Midbrain (tissue), 1 donor: ENCODE measurements at places on chromosomes 7 and 10.
A peak's percentile ranks its signal among the peaks of the same experiment; 100 is the strongest.

DNA sequence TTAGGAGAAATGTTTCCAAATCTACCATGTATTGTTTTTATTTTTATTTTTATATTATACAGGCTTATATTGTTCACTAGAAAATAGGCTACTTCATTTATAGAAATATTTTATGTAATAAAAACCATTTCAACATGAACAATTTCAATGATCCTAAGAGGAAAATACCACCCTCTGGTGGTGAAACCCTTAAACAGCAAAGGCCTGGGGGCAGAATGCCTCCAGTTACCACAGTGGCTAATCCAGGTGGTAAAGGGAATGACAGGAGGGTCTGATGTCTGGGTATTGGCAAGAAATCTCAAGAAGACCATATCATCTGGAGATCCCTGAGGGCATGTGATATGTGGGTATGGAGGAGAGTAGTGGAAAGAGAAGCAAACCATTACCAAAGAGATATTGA, 19.3 kb downstream of the MACC1 start:
- DNase-seq, result no peak

DNA sequence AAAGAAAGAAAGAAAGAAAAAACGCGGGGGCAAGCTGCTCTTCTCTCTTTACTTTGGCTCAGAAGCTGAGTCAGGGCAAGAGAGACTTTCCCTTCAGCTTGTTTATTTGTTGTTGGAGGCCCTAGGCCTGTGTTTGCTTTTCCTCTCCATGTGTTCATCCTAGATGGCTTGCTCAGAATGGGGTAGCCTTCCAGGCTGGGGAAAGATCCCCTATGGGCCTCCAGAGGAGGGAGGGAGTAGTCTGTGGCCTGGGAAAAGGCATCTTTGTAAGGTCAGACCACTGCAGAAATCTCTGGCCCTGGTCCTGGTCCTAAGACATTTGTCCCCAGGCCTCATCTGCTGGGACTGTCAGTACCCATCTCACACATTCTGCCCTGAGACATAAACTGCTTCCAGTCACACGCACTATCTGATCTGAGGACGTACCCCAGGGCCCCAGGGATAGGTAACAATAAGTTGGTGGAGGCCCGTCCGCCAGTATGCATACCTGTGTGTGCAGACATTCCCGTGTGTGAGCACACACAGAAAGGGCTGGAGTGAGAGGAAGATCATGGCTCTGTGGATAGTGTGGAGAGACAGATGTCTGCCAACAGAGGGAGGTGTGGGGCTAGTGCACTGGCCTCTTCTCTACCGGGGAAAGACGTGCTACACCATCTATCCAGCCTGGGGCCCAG, 4.9 kb upstream of the SCD start:
- DNase-seq, result peak; percentile 62

GRCh38 chr10:98172495-98172894, 38.0 kb downstream of the R3HCC1L start:
- DNase-seq, result no peak

- no peak for DNase-seq
Measured at GRCh38 chr10:124205432-124205831, 112.0 kb upstream of the CHST15 start.

DNA sequence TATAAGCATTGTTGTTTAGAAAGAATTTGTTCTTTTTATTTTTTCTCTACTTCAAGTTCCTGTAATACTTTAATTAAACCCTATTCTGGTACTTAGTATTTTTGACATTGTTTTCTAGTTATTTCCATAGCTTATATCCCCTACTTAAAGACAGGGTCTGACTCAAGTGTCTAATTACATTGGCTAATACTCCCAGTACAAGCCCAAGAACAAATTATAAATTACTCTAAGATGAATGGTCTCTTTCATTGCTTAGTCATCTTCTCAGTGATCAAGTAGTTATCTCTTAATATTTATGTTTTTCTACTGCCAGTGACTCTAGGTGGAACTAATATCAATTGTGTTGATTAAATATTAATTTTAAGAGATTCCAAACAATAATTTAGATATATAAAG, 21.6 kb downstream of the AHR start:
- no peak for DNase-seq

- DNase-seq, result no peak
Measured at GRCh38 chr7:4134204-4134603, 547.9 kb upstream of the FOXK1 start.

- no peak for DNase-seq
Measured at GRCh38 chr10:13449296-13449695, 79.5 kb downstream of the BEND7 start.

- DNase-seq, result no peak
Measured at GRCh38 chr7:156554488-156554887, 86.1 kb upstream of the RNF32 start.

- DNase-seq, result peak; percentile 86
Measured at GRCh38 chr7:22488643-22489462, 11.1 kb downstream of the STEAP1B start.
